Stimulated activated CD4-positive, alpha-beta T cell treated with anti-CD3 and anti-CD28 coated beads, Interleukin-12 subunit alpha, Interleukin-12 subunit beta, amount 100 ng/mL, for 48 hours (primary cell): ENCODE measurements at places on chromosomes 2 and 18.

DNA sequence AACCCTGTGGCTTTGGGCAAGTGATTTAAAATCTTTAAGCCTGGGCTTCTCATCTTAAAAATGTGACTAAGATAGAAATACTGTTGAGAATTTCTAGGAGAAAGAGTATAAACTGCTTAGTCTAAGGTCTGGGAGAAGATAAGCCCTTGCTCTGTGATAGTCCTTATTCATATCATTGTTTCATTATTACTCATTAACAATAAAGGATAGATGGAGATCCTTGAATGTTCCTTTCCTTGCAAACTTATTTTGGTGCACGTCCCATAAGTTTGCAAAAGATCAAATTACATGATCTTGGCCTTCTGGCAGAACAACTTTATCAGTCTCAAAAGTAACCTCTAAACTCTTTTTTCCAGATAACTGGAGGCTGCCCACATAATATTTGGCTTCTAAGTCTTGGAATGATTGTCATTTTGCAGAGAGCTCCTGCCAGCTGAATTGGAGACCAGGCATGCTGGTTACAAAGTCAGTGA is 138.3 kb downstream of the FAM124B start:
- DNase-seq, result no peak

DNA sequence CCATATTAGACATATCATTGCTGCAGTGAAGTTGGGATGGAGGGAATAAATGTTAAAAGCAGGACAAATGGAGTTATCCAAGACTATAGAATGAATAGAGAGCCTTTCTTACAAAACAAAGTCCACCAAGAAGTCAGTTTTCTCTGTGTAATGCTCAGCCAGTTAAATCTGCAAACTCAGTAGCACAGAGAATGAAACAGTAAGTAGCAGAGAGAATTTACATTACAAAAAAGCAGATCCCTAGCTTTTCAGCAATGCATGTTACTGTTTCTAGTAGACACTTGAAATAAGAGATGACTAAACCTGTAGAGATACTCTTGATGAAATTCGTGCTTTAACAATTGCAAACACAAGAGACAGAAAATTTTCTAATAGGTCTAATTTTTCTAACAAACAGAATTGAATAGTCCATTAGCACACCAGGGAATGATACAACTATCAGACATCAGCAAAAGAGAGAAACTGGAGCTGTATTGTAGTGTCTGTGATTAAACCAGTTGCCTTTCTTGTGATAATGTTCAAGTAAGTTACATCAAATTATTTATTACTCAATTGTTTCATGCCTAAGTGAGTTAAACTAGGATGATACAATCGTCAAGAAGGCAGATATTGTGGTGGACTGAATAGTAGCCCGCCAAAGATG is 322.2 kb upstream of the DDX18 start:
- DNase-seq, result no peak

DNA sequence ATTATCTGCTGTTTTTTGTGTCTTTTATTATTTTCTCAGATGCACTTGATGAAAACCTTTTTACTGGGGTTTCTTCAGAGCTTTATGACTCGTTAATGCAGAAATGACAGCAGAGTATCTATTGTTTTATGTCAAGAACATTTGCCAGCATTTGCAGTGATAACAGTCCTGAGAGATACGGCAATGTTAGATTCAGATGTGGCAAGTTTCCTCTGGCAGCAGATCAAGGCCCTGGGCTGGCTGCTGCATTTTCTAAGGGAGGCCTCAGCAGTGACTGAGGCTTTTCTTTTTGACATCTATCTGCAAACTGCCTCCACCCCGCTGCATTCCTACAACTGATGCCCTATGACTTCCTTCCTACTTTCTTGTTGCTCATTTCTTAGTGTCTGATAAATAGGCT is 40.2 kb downstream of the EFEMP1 start:
- DNase-seq, result no peak

DNA sequence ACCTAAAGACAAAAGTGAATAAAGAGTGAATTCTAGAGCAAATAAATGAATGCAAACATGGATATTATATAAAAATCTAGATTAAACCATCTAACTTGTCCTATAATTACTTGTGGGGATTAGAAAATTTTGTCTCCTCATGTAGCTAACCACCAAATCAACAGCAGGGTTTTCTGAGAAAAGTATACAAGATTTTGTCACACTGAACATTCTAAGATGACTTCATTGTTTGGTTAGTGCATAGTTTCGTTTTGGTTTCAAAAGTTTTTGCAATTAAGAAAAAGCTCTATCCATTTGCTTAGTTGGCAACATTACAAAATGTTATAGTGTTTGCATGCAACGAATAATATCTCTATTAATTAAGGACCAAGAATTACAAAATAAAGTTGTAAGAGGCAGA is 125.0 kb downstream of the LRP2 start:
- DNase-seq, result no peak

DNA sequence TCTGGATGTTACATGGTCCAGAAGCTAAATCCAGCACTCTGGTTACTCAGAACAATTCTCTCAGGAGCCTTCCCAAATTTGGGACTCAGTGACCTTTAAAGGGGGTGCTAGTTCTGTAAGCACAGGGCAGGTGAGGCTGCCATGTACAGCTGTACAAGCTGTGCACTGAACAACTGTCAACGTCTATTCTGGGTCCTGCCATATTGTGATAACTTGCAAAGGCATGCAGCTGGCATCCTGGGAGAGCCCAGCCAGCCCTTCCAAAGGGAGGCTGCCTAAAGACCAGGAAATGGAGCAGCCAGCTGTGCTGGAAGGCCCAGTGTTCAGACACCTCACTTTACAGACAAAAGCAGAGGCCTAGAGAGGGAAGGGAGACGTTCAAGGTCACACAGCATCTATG is 204.8 kb downstream of the KLHL29 start:
- no peak for DNase-seq

DNA sequence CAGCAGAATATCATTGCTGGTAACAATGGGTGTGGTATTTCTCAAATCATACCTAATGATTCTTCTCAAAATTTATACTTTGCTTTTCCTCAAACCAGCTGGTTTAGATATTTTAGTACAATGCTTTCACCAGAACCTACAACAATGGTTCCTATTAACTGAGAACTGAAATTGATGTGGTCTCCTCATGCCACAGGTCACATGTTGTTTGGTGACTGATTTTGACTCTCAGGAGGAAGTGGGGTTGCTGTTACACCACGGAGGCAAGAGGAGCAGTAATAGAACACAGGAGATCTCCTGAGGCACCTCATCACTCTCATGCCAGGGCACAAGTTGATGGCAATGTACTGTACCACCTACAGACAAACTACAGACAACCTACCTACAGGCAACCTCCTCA is 3.0 kb upstream of the CEP68 start:
- no peak for DNase-seq
